Large intestine (tissue), 12 donors: ENCODE measurements at places on chromosomes 1 and 21. TPM values are rescaled to one million over a fixed set of nuclear protein-coding genes. Genes with fewer than 3 reads are reported as not detected.

Gene GPA33
- 64.4 TPM for polyA plus RNA-seq

Gene CD5L
- polyA plus RNA-seq, result 0.13 TPM

Gene ERMAP
- polyA plus RNA-seq, result 21.8 TPM

DNA sequence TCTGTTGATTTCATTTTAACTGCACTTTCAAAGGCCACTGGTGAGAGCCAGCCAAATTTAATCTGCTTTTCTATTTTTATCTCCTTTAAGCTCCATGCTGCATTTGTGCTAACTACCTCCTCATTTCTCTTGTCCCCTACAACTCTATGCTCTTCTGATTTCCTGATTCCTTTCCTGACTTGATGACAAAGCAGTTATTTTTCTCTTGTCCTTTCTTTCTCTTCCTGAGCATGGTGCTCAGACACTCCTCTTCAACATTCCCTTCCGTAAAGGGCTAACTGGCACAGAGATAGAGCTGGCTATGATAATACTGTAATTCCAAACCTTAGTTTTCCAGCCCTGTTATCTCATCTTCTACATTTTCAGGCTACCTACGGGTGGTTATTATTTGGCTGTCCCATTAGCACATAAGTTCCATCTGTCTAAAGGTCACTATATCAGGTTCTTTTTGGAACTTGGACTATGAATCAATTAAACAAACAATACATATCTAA lies 6.8 kb upstream of the BCAS2 start:
- no peak for DNase-seq

- no peak for DNase-seq
Observed at GRCh38 chr1:212040629-212041412, 5.3 kb downstream of the DTL start.
